ENCODE measurements at places on chromosomes 5 and 9. TPM values are rescaled to one million over a fixed set of nuclear protein-coding genes. Genes with fewer than 3 reads are reported as not detected.

The CCL19 gene
- not detected for total RNA-seq

The CARD9 gene
- total RNA-seq, result 7.2 TPM

The NDUFA8 gene
- total RNA-seq, result 49.6 TPM

The SIMC1 gene
- total RNA-seq, result 36.7 TPM

The VDAC1 gene
- 440 TPM for total RNA-seq

The GRIN3A gene
- total RNA-seq, result not detected

The GLRA1 gene
- total RNA-seq, result not detected

- no peak for DNase-seq
These were observed 298.7 kb upstream of the BRINP1 start for GRCh38 chr9:119667916-119668315.

- DNase-seq, result no peak
These were observed 275.9 kb downstream of the ACTL7B start for GRCh38 chr9:108579757-108580439.

- DNase-seq, result peak; percentile 86
These were observed at the start of gene UGCG for GRCh38 chr9:111895996-111896941. UGCG (plus strand) TSS chr9:111896814; CDS start chr9:111897216, 402 bp downstream.

- DNase-seq, result no peak
These were observed 921 bp downstream of the KCNIP1 start for GRCh38 chr5:170504616-170505266.

DNA sequence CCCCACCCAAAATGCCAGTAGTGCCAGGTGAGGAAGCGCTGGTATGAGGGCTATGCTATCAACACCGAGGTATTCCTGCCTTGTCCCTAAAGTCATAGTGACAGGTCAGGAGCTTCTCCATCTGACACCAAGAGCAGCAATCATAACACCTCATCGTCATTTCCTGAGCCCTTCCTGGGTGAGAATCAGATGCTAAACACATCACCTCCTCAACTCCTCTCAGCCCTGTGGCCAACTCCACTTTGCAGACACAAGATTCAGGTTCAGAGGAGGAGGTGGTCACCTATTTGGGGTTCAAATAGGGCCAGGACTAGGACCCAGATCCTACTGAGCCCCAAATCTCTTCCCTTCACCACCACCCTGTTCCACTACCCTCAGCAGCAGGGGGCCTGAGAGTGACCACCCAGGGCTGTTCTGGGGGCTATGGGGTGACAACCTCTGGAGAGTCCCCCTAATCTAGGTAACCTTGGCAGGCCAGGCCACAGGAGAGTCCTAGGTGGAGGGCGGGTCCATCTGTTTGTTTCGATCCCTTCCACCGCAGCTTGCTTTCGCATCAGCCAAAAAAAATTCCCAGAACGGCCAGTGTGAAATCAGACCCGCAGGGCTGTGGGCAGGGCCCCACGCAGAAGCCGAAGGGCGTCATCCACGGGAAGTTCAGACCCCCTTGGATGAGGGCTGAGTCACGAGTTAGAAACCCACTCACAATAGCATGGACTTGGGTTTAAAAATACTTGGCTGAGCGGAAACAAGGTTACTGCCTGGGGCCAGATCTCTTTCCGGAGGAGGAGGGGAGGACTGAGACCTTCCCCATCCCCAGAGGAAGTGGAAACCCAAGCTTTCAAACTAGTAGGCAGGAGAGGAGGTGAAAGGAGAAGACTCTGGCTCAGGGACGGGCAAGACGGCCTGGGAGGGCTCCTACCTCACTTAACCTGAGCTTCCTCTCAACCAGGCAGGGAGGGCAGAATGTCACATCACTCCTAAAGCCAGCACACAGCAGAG, 8.7 kb downstream of the STK10 start:
- peak; percentile 51 for DNase-seq

GRCh38 chr9:19171271-19171670, 44.0 kb upstream of the PLIN2 start:
- DNase-seq, result no peak

- no peak for DNase-seq
These were observed 123.0 kb upstream of the LHFPL2 start for GRCh38 chr5:78771260-78772205.

- no peak for DNase-seq
These were observed 103.6 kb upstream of the EGFLAM start for GRCh38 chr5:38154615-38155204.

- DNase-seq, result no peak
These were observed 32.2 kb downstream of the NDUFA8 start for GRCh38 chr9:122127396-122127798.

DNA sequence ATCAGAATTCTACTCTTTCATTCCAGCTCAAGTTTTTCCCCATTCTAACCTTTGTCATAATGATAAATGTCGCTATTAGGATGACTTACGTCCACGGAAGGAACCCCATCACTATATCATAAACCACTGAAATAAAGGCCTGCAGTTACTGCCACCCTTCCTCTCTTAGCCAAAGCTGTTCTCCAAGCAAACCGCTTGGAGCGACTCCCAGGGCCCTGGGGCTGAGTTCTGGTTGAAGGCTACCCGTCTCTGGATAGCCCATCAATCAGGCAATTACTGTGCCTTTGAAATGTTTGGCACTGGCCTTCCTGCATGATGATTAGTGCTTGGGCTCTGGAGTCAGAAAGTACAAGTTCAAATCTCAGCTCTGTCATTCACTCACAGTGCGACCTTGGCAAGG, 386.0 kb downstream of the SPOCK1 start:
- DNase-seq, result no peak

- no peak for DNase-seq
These were observed 155.5 kb upstream of the NUDT12 start for GRCh38 chr5:103718108-103718507.

Measured in activated T-helper 1 cell treated with anti-CD3 and anti-CD28 coated beads, Interleukin-12 subunit alpha, Interleukin-12 subunit beta, Interleukin-2, Interleukin-4 antibody, amounts not matched to agents 30 ng/mL and 10 ng/mL and 1 ng/mL, durations not matched to agents 14 hours and 24 hours and 36 hours (primary cell).